IMR-90 (cell line): ENCODE measurements at places on chromosomes 5 and 9.

DNA sequence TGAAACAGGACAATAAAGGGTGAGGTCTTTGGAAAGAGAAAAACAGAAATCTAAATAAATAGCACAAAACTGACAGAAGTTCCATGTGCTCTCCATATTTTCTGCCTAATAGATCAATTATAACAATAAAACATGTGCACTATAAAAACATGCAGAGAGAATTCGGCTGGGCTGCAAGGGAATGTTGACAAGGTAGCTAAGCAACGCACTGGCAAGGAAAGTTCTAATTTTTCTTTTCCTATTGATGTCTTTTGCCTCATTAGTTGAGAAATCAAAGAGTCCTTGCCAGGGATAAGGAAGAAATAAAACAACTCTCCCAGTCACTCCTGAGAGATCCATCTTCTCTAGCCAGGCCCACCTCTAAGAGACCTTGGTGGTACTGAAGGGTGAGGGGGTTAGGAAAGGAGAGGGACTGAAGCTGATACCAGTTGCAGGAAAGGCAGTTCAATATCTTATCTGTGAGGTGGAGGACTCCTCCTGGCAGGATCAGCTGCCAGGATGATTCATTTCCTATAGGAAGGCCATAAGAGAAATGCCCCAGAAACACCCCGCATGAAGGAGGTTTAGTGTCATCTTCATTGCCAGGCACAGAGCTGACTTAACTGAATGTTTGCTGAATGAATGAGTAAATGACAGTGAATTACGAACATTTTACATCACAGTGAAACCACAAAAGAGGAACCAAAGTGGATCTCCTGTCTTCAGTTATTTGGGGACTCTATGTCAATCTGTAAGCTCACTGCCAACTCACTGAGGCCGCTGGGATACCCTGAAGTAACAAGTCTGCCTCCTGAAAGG, 63.7 kb upstream of the IFNK start:
- no peak for DNase-seq

DNA sequence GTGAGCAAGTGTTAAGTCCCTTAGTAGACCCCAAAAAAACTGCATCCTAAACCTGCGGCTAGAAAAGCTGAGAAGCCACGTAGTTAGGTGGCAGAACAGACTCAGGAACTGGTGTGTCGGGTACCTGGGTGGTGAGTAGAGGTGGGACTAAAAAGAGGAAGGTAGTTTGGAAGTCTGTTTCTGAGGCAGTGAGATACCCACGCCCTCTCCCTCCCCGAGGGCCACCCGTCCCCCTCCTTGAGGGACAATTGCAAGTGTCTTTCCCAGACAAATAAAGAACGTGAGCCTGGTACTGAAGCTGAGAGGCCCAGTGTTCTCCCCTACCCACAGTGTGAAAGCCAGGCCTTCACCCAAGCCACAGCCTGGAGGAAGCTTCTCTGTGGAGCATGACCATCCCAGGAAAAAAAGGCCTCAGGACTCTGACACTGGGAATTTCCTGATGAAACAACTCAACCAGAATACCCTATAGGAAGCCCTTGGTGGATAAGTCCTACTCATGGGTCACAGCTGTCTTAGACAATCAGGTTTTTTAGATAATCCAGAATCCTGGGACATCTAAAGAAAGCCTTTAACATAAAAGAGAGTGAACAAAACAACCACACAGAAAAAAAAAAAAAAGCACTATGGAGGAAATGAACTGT, 7.0 kb upstream of the CD74 start:
- no peak for DNase-seq

DNA sequence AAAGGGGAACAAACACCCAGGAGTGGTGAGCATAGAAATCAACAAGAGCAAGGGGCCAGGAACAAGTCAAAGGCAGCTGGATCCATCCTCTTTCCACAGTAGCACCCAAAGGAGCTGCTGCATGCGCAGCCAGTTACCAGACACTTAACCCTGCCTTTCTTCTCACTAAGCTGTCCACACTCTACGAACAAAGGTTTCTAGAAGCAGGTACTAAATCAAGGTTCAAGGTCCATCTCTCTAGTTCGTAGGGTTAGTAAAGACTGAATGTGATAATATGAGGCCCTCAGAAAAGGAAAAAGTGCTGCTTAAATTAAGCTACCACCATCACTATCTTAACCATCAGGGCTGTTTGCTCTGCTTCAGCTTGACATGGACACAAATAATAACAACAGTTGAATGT, 121.2 kb upstream of the NIPBL start:
- DNase-seq: no peak

DNA sequence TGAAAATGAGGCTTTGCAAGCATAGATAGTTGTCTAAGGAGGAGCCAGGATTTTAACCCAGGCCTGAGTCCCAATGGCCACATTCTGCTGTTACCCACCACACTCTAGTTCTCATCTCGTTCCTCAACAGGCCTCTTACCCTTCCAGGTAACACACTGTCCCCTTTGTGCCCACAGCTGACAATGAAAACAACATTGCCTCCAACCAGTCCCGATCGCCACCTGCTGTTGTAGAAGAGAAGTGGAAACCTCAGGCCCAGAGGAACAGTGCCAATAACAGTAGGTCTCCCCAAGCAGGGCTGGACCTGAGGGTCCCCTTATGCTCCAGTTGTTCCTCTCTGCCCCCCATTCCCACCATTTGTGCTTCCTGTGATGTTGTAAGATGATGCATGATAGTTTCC, 30.4 kb downstream of the AMBP start:
- DNase-seq: no peak

GRCh38 chr5:78320401-78320800, 25.9 kb upstream of the AP3B1 start:
- DNase-seq: peak; percentile 69

- no peak for DNase-seq
Measured at GRCh38 chr5:60487476-60487875, 212.5 kb downstream of the DEPDC1B start.
